ENCODE measurements at places on chromosomes 4 and X. TPM values are rescaled to one million over a fixed set of nuclear protein-coding genes. Genes with fewer than 3 reads are reported as not detected.
A peak's percentile ranks its signal among the peaks of the same experiment; 100 is the strongest.

- H3K27me3 ChIP-seq, result no peaks in the 10 kb centered on the region
- H3K4me3 ChIP-seq, result no peak overlapping the region
- no peaks in the 10 kb centered on the region for H3K4me1 ChIP-seq
- no peak overlapping the region for H3K27ac ChIP-seq
Observed at GRCh38 chrX:155054255-155054654, 16.7 kb downstream of the CMC4 start.

DNA sequence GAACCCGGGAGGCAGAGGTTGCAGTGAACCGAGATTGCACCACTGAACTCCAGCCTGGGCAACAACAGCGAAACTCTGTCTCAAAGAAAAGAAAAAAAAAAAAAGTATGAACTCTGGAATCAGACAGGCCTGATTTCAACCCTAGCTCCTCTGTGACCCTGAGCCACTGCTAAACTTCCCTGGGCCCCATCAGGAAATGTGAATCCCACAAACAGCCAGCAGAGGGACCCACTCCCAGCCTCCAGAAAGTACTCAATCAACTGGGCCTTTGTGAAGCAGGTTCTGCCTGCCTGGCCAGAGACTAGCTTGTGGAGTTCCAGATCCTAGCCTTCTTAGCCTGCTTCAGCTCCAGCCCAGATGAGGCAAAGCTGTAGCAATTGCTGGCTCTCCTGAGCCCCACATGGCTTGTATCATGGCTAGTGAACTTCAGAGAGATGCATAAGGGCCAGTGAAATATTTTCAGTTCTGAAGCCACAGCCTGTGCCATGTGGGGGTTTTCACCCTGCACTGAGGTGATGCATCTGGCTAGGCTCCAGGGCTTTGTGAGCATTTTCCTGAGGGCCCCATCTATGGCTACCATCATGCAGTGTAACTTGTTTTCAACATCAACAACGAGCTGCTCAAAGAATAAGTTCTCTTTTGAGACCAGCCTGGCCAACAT, 7.2 kb upstream of the IDS start:
- peaks cover 46% of the 10 kb centered on the region for H3K4me1 ChIP-seq
- no peaks in the 10 kb centered on the region for H3K27me3 ChIP-seq
- no peak overlapping the region for H3K4me3 ChIP-seq
- H3K27ac ChIP-seq, result peak overlapping the region; percentile 81

- H3K4me3 ChIP-seq, result no peak overlapping the region
- no peak overlapping the region for H3K27ac ChIP-seq
- no peaks in the 10 kb centered on the region for H3K36me3 ChIP-seq
- peak; percentile 6 for DNase-seq
- no peaks in the 10 kb centered on the region for H3K27me3 ChIP-seq
- H3K4me1 ChIP-seq, result peaks cover 7% of the 10 kb centered on the region
Observed at GRCh38 chr4:147220833-147221232, 260.1 kb upstream of the EDNRA start.

- no peaks in the 10 kb centered on the region for H3K36me3 ChIP-seq
- DNase-seq, result no peak
- no peak overlapping the region for H3K27ac ChIP-seq
- H3K27me3 ChIP-seq, result no peaks in the 10 kb centered on the region
- H3K4me1 ChIP-seq, result peaks cover 3% of the 10 kb centered on the region
Observed at GRCh38 chr4:156992943-156993342, 21.3 kb upstream of the PDGFC start.

- peaks cover 9% of the 10 kb centered on the region for H3K4me1 ChIP-seq
- DNase-seq, result peak; percentile 45
- no peak overlapping the region for H3K27ac ChIP-seq
- H3K27me3 ChIP-seq, result no peaks in the 10 kb centered on the region
- peak overlapping the region; percentile 88 for H3K4me3 ChIP-seq
Observed at GRCh38 chrX:46912603-46913491, 626 bp downstream of the JADE3 start.

The WDR17 gene
- total RNA-seq, result 1.3 TPM

The PARM1 gene
- total RNA-seq, result 4.5 TPM

Measured in PC-3 (cell line).